ENCODE measurements at places on chromosomes 11 and 22.

DNA sequence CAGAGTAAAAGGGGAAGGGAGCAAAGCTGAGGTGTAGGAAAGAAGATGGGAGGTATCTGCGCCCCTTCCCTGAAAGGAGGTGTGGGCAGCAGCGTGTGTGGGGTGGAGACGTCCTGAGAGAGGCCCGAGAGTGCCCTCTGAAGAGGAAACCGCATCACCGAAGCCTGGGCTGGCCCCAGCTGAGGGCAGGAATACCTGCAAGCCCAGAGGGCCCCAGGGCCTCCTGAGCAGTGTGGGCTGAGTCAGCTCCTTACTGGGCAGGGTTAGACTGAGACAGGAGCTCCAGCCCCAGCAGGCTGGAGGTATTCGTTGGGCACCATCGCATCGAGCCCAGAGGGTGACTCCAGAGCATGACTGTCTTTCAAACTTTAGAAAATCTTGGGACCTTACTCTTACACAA is 534.0 kb upstream of the B3GAT1 start:
- DNase-seq: no peak

GRCh38 chr11:120682866-120683265 is 171.3 kb downstream of the GRIK4 start:
- DNase-seq: peak; percentile 47

DNA sequence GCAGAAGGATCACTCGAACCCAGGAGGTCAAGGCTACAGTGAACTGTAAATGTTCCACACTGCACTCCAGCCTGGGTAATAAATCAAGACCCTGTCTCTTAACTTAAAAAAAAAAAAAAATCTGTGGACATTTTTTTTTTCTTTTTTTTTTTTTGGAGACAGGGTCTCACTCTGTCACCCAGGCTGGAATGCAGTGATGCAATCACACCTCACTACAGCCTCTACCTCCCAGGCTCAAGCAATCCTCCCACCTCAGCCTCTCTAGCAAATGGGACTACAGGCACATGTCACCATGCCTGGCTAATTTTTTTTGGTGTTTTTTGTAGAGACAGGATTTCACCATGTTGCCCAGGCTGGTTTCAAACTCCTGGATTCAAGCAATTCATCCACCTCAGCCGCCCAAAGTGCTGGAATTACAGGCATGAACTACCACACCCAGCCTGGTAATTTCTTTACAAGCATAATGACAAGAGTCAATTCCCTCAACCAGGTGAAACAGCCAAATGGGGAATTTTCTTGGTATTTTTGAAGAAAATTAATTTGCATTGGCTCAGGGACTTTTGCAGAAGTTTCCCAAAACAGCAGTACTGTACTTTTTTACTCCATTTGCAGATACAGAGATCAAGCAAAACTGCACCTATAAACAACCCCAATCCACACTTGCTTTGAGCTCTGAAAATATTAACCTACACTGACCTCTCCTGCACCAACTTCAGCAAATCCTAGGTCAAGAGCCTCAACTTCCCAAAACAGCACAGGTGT is 44.0 kb downstream of the MRTFA start:
- DNase-seq: no peak

- peak; percentile 80 for DNase-seq
These were observed 9.3 kb upstream of the GLB1L3 start for GRCh38 chr11:134266841-134267251.

DNA sequence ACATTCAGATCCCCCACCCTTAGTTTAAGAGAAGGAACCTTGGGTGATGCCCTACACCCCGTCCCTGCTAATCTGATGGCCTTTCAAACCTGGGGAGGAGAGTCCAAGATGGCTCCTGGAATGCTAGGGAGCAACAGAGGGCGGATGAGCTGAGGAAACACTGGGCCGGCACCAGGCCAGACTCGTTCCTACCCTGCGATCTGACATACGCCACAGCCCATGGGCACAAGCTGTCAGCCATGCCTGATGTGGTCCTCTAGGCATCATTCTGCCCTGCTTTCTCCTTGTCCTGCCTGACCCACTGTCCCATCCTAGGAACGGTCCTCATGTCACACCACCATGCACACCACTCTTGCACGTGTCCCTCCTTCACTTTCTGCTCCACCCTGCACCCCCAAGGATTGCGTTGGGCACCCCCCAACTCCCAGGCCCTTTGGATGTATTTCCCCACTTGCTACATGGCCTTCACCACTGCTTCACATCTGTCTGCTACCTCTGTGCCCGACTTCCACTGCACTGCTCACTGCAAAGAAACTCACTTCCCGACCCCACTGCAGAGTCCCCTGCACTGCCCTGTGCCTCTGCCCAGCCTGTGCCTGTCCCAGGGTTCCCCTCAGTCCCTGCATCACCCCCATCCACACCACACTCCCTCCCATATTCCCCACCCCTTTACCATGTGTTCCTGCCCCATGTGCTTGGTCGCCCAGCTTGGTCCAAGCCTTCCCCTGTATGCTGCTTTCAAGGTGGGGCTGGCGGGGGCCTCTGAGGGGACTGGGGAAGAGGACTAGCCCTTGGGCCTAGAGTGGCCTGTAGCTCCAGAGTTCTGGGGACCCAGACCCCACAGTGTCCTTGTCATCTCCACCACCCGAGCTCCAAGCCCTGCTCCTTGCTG is 29.2 kb downstream of the USP35 start:
- DNase-seq: no peak

DNA sequence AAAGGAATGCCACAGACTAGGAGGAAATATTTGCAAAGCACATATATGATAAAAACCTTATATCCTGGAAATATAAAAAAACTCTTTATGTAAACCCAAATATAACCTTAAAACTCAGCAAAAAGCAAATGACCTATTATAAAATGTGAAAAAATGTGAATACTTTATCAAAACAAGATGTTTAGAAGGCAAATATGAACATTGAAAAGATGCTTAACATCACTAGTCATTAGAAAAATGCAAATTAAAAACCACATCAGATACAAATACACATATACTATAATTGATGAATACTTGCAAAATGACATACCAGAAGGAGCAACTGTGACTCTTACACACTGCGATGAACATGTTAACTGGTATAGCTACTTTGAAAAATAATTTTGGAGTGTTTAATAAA is 511.2 kb upstream of the LRRC4C start:
- DNase-seq: peak; percentile 40
